ENCODE measurements at places on chromosomes 1 and 21.

- DNase-seq, result no peak
Observed at GRCh38 chr1:219086956-219087469, 86.7 kb upstream of the LYPLAL1 start.

GRCh38 chr1:27428316-27429028, 36.0 kb downstream of the GPR3 start:
- no peak for DNase-seq

DNA sequence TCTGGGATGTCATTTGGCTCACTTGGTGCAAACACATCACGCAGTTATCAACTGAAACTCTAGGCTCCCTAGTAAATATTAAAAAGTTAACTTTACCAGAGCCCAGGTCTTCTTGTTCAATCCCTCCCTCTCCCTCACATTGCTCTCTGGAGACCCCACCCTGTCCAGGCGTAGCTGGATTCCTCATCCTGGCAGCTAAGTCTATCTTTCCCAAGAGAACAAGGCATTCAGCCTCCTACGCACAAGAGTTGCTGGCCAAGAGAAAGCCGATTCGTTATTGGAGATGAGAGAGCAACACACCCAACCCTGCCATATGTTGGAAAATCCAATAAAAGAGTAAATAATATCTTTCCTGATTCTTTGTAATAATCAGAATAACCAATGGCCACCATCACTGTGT, 117.9 kb downstream of the SLC30A10 start:
- DNase-seq, result no peak

DNA sequence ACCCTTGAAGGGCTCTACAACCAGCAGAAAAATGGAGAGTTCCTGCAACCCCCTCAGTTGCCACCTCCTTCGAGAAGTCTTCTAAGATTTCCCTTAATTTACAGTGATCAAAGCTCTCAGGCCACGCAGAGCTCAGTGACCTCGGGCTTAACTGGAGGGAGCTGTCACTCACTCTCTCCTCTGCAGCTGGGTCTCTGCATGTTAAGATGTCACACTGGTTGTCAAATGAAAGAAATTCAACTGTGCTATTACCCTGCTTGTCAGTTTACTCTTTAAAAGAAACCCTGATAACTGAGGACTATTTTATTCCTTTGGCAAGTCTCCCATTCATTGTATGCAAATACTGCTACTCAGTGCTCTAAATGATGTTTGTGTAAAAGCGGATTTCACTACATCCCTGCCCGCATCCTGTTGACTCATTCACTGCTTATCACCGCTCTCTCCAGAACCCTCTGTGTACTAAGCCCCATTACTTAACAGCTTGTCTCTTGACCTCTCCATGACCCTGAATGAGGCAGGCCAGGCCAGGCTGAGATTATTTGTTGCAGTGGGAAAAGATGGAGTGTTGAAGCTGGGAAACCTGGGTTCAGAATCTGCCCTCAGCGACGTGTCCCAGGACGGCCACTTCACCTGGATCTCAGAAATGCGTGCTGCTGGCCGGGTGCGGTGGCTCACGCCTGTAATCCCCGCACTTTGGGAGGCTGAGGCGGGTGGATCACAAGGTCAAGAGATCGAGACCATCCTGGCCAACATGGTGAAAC, 13.7 kb downstream of the DHRS3 start:
- DNase-seq, result no peak

- no peak for DNase-seq
Observed at GRCh38 chr1:74452035-74452434, 60.4 kb downstream of the LRRC53 start.

DNA sequence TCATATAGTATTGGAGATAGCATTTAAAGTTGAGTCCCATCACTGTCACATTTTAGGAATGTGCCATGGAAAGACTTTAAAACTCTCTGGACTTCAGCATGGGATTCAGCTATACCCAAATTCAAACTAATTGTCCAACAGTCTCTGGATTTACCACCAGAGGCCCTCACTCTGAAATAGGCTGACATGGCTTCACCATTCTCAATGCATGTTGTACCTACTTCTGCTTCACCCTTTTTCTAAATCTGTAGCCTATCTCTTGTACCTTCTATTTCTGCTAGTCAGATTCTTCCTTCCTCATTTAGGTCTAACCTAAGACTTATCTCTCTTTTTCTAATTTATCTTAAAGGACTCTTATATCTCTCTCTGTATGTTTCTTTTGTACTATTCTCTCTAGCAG, 512.7 kb upstream of the ZRANB2 start:
- no peak for DNase-seq

DNA sequence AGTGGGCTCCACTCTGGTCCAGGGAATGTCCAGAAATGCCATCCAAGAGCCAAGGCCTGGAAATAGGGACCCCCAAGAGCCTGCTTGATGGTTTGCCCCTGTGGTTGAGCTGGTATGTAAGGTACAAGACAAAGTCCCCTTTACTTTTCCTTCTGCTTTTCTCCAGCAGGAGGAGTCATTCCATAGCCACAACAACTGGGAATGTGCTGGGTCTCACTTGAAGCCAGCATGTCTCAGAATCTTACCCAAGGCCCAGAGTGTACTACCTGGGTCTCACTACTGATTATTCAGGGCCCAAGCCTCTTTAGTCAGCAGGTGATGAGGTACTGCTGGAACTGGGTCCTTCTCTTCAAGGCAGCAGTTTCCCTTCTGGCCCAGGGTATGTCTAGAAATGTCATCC, 62.1 kb upstream of the CD55 start:
- DNase-seq, result no peak

- DNase-seq, result no peak
Observed at GRCh38 chr1:110153407-110153950, 3.2 kb downstream of the SLC6A17 start.

DNA sequence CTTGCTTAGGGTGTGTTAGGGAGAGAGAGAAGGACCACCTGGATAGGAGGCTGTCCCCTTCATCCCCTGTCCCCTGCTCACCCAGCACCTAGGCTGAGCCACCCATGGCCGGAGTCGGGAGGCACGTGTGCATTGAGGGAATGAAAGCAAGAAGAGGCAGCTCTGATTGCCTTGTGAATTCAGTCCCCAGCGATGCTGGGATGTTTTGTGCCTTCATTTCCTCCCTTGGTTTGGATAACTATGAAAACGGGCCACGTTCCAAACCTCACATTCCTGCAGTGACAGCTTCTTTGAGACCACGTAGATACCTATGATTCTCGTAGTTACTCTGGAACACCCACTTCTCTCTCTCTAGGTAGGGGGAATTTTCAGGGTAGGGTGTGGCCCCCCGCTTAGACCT, 67.1 kb downstream of the MAN1C1 start:
- no peak for DNase-seq

DNA sequence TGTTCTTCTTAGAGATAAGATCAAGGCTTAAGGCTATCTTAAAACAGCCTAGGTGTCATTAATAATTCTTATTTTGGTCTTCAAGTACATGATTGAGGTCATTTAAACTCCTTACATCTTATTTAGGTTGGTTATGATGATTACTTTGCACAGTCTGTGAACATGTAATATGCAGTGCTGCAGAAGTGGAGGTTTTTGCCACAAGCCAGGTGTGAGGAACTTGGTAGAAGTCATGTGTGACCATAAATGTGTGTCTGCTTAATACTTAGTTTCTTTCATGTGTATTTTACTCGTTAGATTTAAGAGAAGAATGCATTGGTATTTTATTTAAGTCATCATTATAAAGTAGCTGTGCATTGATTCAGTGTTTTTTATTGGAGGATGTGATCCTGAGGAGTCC, 10.1 kb downstream of the ATG4C start:
- DNase-seq, result no peak

- DNase-seq, result no peak
Observed at GRCh38 chr1:206010060-206010459, 6.9 kb upstream of the RAB7B start.

DNA sequence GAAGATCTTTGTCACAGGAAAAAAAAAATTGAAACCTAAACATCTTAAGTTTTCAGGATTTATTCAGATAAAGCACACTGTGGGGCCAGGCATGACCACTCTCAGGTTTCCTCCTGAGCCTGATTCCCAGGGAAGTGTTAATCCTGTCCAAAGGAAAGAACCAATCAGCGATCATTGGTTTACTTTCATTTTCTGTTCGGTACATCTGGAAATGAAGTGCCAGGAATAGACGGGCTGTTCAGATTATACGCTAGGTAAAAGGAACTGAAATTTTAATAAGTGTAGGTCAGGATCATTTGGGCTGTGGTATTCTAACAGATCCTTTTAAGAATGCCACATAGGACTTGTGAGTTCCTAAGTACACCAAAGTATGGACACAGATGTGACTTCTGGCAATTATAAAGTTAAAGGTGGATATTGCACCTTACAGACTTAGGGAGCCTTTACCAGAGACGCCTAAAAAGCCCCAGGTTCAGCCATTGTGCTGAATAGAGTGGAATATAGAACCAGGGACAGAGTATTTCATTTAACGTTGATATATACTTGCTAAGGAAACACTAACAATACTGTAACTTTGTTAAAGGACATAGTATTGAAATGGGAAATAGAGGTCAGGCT, 9.3 kb upstream of the CACYBP start:
- no peak for DNase-seq

- no peak for DNase-seq
Observed at GRCh38 chr21:21156397-21156796, 158.2 kb downstream of the NCAM2 start.

- no peak for DNase-seq
Observed at GRCh38 chr1:212125654-212126053, 90.1 kb downstream of the DTL start.

DNA sequence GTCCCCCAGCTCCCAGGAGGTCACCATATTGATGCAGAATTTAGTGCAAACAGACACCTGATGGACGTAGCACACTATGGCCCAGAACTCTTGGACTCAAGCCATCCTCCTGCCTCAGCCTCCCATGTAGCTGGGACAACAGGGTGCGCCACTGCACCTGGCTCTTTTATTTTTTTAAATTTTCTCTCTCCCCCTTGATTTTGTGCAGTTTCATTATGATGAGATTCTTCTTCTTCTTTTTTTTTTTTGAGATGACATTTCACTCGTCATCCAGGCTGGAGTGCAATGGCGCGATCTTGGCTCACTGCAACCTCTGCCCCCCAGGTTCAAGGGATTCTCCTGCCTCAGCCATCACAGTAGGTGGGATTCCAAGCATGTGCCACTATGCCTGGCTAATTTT, 63.8 kb downstream of the RPS6KA1 start:
- DNase-seq, result no peak

- DNase-seq, result no peak
Observed at GRCh38 chr1:8477166-8477982, 159.5 kb downstream of the SLC45A1 start.

DNA sequence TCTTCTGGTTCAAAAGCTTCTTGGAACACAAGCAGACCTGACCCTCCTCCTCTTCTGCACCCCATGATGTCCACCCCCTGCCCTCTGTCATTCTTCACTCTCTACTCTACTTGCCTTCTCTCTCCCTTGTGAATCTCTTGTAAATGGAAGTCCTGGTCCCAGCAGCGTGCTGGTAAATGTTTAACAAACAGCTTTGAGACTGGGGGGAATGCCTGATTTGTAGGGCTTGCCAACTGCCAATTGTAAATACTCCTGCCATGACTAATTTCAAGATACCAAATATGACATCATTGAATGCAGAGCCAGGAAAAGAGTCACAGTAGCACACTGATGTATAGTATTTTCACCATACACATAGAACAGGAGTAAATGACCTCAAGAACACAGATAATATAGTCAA, 40.9 kb upstream of the LRRN2 start:
- DNase-seq, result no peak

DNA sequence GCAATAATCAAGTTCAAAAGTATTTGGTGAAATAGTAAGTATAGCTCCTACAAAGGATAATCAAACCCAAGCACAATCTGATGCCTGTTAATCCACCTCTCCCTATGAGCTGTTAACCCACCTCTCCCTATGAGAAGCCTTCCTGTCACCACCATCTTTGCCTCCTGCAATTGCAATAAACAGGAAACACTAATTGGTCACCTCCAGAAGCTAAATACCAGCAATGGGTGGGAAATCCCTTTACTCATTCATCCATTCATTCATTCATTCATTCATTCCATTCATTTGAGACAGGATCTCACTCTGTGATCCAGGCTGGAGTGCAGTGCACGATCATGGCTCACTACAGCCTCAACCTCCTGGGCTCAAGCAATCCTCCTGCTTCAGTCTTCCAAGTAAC, 132.8 kb downstream of the RERE start:
- no peak for DNase-seq

DNA sequence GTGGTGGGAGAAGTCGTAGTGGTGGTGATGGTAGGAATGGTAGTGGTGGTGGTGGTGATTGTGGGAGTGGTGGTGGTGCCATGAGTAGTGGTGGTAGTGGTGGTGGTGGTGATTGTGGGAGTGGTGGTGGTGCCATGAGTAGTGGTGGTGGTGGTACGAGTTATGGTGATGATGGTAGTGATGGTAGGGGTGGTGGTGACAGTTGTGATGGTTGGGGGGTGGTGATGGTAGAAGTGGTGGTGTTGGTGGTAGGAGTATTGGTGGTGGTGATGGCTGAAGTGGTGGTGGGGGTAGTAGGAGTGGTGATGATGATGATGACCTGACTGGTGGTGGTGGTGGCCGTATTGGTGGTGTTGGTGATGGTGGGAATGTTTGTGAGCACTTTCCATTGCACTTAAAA, 107.1 kb downstream of the DISC1 start:
- no peak for DNase-seq

DNA sequence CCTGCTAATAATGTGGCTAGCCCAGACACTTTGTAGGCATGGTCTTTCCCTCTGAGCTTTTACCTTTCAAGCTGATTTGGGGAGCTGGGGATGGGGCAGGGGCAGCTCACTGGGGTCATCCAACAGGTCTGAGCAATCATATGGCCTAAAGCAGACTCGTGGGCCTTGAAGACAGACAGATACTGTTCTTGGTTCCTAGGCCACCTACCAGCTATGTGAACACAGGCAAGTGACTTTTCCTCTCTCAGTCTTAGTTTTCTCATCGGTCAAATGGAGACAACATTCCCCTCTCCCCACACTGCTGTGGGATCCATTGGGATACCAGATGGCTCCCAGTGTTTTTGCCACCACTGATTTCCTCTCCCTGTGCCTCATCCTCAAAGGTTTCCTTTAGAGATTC, 181.8 kb downstream of the RRAGC start:
- DNase-seq, result no peak

- no peak for DNase-seq
Observed at GRCh38 chr1:54981466-54981865, 1.0 kb downstream of the TMEM61 start.

- no peak for DNase-seq
Observed at GRCh38 chr1:85857991-85858390, 149.8 kb upstream of the ZNHIT6 start.

DNA sequence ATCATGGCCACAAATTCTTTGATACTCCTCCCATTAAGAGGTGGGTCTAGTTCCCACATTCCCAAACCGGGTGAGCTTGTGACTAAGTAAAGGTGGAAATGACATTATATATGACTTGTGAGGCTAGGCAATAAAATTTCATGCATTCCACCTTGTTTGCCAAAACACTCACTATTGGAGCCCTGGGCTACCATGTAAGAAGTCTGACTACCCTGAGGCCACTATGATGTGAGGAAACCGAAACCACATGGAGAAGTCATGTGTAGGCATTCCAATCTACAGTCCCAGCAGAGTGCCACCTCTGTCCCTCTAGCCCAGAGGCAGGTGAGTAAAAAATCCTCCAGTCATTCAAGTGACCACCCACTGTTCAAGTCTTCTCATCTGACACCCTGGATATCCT, 17.9 kb upstream of the SMG7 start:
- DNase-seq, result no peak

All from WTC11 (cell line).